ENCODE measurements at places on chromosomes 4 and X.

- DNase-seq: no peak
These were observed 32.1 kb upstream of the GPR78 start for GRCh38 chr4:8547912-8548730.

DNA sequence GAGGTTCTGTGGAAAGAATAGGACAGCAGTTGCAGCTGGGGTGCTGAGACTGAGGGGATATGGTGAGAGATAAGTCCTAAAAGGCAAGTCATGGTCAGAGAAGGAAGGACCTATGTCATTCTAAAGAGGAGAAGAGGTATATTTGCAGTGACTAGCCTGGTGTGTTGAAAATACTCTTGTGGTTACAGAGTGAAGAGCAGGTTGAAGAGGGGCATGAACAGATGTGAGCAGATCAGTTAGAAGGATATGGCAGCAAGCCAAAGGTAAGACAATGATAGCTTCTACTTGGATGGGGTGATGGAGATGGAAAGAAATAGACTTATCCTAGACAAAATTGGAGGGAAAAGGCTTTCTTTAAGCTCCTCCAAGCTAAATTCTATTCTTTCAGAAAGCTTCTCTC, 469.8 kb upstream of the CPEB2 start:
- no peak for DNase-seq

- no peak for DNase-seq
These were observed 12.3 kb downstream of the NAT8L start for GRCh38 chr4:2071252-2071911.

DNA sequence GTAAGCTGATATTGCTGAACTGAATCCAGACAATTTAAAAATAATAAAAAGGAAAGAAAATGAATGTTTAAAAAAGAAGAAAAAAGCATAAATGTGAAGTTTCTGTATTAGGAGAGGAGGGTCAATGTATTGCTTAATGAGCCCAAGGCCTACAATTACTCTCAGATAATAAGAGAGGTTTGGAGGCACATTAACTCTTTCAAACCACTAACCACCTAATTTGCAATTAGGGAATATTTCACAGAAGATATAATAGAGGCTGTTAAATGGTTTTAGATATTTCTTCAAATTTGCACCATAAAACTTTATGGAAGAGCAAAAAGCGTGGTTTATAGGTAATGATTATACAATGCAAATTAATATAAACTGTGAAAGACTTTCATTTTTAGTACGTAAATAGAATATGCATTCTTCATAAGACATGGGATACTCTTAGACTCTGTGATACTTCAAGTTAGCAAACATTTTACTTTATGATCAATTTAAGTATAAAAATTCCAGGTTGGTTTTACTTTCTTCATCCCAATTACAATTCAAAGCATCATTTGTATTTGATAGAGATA, 364.2 kb upstream of the GALNTL6 start:
- DNase-seq: no peak
